EH (cell line): ENCODE measurements at places on chromosomes 16 and 17.

- DNase-seq, result peak; percentile 34
Observed at GRCh38 chr17:29615048-29615385, 7.7 kb downstream of the CORO6 start.

DNA sequence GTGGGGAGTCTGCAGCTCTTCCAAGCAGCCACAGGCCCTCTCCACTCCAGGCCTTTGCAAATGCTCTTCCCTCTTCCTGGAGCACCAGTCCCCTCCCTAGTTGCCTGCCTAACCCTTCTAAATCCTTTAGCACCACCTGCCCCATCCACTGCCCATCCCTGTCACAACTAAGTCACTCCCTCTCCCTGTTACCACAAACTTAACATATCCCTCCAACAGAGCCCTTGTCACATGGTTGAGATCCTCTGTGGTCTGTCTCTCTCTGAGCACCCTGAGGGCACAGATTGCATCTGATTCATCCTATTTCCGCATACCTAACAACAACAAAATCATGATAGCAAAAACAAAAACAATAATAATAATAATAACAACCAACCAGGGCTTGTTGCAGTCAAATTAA is 11.0 kb upstream of the BEAN1 start:
- peak; percentile 50 for DNase-seq

- DNase-seq, result no peak
Observed at GRCh38 chr17:33183487-33184026, 109.5 kb downstream of the ASIC2 start.

DNA sequence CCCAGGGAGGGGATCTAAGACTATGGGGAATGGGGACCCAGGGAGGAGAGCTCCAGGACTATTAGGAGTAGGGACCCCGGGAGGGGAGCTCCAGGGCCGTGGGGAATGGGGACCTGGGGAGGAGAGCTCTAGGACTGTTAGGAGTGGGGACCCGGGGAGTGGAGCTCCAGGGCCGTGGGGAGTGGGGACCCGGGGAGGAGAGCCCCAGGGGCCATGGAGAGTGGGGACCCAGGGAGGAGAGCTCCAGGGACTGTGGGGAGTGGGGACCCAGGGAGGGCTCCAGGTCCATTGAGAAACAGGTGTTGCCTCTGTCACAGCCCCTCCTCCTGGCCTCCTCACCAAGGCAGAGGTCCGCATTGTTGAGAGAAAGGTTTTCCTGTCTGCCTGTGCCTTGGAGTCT is 16.0 kb downstream of the MPRIP start:
- DNase-seq, result no peak

DNA sequence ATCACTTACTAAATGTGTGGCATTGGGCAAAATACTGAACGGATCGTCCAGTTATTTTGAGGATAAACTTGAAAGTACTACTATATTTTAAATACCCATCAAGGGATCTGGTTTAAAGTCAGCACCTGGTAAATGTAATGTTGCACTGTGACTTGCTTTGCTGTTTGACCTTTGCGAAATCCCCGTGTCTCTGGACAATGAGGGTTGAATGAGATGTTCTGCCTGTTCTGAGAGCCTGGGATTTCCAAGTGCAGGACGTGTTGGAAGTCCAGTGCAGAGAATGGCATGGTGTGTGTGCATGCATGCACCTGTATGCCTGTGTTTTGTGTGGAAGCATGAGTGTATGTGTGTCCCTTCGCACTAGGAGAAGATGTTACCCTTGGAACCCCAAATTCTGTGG is 106.6 kb downstream of the N4BP1 start:
- no peak for DNase-seq
